ENCODE measurements at places on chromosomes 16 and 17. TPM values are rescaled to one million over a fixed set of nuclear protein-coding genes. Genes with fewer than 3 reads are reported as not detected.

GRCh38 chr17:54971901-54972300, 3.3 kb downstream of the STXBP4 start:
- DNase-seq, result no peak

DNA sequence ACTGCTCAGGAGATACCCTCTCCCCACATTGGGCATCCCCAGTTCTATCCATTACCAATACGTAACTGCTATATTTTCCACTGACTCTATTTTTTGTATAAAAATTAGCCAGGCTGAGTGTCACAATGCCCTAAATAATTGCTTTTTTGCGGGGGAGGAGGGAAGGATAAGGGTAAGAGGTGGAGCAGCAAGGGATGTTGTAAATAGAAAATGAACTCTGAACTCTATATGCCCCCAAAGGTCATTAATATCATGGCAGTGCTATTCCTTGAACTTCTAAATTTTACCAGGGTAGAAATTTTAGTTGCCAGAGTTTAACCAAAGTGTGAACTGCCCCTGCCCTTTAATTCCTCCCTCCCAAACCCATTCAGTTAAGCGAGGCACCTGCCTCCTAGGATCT, 118.7 kb downstream of the SKAP1 start:
- DNase-seq, result no peak

ARL5C gene
- total RNA-seq, result not detected

DNA sequence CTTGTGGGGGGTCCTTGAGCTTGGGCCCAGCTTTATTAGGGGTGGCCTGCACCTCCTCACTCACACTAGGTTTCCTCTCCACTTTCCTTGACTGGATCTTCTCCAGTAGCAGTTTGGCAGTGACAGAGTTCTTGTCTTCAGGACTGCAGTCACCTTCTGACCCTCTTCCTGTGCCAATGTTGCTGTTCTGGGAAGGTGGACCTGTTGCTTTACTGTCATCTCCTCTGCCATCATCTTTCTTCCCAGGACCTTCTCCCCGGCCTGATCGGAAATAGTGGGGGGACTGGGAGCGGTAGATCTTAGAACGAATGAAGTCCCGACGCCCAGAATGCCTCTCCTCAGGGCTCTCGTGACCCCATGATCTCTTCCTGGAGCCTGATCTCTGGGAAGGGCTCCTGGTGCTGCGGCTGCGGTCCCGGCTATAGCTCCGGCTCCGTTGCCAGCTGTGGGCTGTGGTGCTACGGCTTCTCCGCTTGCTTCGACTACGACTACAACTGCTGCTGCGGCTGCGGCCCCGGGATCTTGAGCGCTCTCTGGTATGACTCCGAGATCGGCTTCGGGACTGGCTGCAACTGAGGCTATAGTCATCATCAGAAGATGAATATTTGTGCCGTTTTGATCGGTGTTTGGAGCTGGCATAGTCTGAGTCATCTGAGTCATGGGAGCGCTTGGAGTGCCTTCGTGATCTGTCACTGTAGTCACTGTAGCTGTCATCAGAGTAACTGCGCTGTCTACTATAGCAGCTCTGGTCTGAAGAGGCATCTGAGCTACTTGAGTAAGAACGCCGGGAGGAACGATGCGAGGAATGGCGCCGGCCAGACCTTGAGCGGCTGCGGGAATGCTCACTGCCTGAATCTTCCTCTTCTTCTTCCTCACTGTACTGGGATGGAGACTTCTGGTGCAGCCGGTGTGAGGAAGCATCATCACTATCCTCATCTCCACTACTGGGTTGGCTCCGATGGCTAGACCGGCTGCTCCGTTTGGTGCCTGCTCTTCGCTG, 9.5 kb upstream of the ITGA2B start:
- DNase-seq, result no peak

DNA sequence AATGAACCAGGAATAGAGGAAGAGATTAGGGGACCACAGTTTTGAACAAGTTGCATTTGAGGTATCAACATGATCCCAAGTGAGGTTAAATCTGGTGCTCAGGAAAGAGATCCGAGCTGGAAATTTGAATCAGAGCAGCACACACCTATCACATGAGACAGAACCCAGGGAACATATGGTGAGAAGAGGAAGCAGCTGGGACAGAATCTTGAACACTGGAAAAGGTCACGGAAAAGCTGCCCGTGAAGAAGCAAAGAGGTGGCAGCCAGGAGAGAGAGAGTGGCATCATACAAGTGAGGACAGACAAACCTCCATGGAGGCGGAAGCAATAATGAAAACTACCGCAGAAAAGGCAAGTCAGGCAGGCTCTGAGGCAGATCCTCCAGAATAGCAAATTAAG, 36.1 kb downstream of the USP31 start:
- DNase-seq, result no peak

C17orf113 gene
- 0.74 TPM for total RNA-seq

SLC35B1 gene
- 84.6 TPM for total RNA-seq

DNA sequence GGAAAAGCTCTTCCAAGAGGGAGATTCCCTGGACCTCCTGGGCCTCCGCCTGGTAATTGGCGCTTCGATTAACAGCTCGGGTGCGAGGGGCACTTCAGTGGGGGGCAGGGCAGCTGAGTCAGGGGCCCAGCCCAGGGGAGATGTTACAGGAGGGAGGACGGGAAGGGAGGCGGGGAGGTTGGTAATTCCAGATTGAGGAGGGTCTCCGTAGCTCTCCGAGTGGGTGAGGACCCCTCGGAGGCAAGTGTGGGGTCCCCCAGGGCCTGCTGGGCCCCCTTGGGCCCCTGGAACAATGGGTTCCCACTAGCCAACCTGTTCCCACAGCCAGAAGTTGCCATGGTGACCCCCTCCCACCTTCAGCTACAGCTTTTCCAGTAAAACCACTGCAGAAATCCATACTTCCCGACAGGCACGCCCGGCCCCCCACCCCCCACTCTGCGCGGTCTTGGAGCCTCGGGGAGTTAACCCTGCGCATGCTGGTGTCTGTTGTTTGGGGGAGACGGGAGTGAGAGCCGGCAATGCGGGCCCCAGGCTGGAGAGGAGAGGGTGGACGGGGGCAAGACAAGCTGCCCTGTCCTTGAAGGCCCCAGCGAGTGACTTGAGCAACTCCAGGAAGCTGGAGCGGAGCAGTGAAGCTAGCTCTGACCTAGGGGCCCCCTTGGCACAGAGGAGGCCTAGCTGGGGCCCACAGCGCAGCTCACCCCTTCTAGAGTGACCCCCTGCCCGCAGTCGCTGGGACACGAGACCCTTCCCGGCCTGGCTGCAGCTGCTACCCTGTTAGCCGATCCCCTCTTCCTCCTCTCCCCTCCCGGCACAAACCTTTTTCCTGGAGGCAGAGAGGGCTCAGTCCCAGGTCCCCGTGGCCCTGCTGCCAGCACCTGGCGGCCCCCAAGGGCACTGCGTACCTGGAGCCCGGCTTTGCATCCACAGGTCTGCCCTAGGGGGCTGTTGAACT, 37.8 kb downstream of the TMEM235 start:
- no peak for DNase-seq

ADGRG3 gene
- not detected for total RNA-seq

- DNase-seq, result no peak
Measured at GRCh38 chr16:76639685-76640289, 362.6 kb downstream of the CNTNAP4 start.

HBZ gene
- total RNA-seq, result 1.1 TPM

DNA sequence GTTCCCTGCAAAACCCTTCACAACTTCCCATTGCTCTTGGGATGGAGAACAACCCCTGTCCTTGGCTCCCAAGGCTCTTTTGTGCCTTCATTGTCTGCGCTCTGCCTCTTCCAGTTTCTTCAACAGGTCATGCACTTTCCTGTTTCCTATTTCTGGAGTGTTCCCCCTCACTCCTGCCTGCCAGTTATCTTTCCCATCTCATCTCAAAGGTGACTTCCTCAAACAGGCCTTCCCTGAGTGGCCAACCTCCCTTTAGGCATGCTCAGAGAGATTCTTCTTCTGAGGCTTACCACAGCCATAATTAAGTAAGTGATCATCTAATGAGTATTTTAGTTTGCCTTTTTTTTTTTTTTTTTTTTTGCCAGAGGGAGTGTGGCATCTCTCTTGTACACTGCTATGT, 2.9 kb upstream of the CYLD start:
- no peak for DNase-seq

GRCh38 chr17:64739316-64740058, 77.4 kb upstream of the SMURF2 start:
- no peak for DNase-seq

ACSM2A gene
- not detected for total RNA-seq

DNA sequence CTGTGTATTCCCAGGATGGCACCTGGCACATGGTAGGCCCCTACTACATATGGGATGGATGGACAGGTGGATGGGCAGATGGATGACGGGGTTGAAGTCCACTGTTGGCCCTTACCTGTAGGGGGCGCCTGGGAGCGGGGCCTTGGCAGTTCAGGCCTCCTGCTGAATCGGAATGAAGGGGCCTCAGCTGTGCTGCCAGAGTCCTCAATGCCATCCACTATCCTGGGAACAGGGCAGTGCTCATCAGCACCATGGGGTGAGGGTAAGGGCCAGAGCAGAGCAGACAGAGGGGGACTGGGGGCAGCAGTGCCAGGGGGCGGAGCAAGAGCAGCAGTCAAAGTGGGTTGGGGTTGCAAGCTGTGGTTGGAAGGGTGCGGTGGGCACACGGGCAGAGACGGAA, 8.3 kb upstream of the RAB5C start:
- no peak for DNase-seq

PRAC1 gene
- not detected for total RNA-seq

GRCh38 chr16:69906838-69907401, 44.2 kb upstream of the CLEC18A start:
- DNase-seq, result no peak

PRKCB gene
- total RNA-seq, result 0.41 TPM

CDRT15L2 gene
- total RNA-seq, result not detected

- no peak for DNase-seq
Measured at GRCh38 chr17:49512296-49513043, 17.4 kb downstream of the NGFR start.

PGAP6 gene
- 128 TPM for total RNA-seq

- DNase-seq, result no peak
Measured at GRCh38 chr17:10119203-10120108, 79.0 kb downstream of the GAS7 start.

DNA sequence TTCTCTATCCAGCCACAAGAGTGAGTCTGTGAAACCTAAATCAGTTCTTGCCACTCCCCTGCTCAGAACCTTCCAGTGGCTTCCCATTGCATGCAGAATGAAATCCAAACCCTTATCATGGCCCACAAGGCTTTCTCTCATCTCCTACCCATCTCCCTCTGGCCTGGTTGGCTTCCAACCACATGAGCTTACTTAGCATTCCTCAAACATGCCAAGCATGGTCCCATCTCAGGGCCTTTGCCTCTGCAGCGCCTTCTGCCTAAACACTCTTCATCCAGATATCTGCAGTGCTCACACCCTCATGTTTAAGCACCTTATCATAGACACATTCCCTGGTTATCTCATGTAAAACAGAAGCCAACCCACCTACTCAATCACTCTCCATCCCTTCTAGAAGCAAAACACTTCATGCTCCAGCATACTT, 15.5 kb downstream of the TK2 start:
- DNase-seq, result no peak

COQ7 gene
- total RNA-seq, result 39.6 TPM

ARRB2 gene
- total RNA-seq, result 39.2 TPM

- DNase-seq, result no peak
Measured at GRCh38 chr17:44587339-44587738, 30.1 kb downstream of the FZD2 start.
